Neural progenitor cell (in vitro differentiated cells): ENCODE measurements at places on chromosomes 2 and 18.

GRCh38 chr2:28717339-28717758 is 34.3 kb upstream of the PPP1CB start:
- no peak for DNase-seq

DNA sequence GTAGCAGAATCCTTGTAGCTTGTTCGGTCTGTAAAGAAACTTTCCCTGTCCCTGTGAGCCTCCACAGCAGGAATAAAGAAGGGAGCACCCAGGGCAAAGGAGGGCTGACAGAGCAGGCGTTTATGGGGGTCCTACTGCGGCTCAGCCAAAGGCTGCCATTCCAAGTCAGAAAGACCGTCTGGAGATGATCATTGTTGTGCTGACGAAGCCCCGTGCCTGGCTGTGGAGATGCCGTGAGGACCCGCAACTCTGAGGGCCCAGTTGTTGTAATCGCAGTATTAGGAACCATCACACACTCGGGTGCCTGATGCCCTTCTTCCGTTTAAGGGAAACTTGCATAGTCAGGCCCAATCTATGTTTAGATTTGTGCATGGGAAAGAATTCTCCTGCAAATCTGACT is 16.9 kb upstream of the VWA3B start:
- DNase-seq = no peak

- DNase-seq = no peak
These were observed 145.6 kb downstream of the AGAP1 start for GRCh38 chr2:235639428-235639773.

DNA sequence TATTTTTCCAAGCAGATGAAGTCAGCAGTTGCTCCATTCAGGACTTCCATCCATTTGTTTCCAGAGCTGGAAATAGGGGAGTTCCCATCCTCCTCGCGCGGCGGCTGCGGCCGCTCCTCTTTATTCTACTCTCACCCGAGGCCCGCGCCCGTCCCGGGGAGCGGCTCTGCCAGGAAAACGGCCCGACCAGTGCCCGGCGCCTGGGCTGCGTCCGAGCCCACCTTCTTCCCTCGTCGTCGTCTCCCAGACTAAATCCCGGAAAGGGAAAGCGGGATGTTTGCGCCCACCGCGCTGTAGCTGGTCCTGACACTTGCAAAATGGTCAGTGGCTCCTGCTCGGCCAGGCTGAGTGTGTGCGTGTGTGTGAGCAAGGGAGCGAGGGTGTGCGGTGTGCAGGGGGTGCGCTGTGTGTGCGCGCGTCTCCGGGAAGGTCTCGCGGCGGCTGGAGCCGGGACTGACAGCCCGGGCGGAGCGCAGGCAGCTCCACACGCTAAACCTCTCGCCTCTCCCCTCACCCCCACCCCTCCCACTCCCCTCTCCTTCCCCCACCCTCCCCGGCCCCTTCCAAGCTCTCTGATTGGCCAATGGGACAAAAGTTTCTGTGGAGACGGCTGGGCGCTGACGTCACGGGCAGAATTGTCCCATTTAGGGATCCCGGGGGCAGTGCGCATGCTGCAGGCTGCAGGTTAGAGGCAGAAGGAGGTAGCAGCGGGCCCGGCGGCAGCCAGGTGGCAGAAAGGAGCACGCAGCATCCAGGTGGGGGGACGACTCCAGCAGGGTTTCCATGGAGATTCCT is at the start of gene NOL4:
TSS of gene NOL4 (minus strand) at position 491 of the 795 bp plus-strand sequence. CDS start 1,660 bp downstream, outside the sequence.
- peak; percentile 99 for DNase-seq

DNA sequence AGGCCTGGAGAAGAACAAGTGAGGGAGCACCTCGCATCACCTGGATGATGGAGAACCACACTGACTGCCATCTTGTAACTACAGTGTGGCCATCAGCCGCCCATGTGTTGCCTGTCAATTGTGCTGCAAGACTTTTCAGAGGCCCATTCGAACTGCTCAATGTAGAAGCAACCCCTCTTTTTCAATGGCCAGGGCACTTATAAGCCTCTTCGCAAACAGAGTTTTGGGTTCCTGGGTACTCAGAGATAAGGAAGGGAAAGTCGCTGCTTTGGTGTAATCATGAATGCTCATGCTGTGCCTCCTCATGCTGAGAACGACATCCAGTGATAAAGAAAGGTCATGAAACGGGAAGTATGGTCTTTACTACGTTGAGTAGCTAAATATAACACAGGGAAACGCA is 143.9 kb upstream of the SLC39A10 start:
- no peak for DNase-seq

- peak; percentile 65 for DNase-seq
These were observed 849 bp upstream of the CYP27C1 start for GRCh38 chr2:127220768-127221527.

GRCh38 chr2:43387092-43388062 is 161.0 kb upstream of the ZFP36L2 start:
- DNase-seq = no peak

DNA sequence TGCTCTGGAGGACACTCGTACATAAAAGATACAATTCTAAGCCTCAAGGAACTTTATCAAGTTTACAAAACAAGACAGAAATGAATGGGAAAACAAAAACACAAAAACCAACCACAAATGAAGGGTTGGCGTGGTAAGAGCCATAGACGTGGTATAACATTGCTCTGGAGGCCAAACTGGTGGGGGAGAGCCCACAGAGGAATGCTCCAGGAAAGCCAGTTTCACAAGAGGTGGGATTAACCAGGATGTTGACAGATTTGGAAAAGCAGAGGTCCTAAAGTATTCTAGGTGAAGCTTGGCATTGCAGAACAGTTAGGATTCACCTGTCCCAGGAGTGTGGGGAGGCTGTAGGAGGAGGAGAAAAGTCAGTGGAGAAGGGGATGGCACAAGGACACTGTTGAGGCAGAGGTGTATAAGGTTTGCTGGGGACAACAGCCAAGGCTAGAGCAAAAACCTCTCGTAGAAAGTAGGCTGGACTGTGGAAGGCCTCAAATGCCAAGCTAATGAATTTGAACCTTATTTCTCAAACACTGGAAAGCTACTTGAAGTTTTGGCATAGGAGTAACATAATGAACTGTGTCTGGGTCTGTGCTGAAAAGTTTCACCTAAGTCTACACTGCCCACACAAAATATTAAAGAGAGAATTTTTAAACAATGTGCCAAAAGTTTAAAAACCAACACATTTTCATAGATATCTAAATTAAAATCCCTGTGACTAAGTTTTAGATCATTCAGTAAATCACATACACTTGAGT is 135.1 kb downstream of the THADA start:
- no peak for DNase-seq
